CD4-positive, alpha-beta T cell treated with Interleukin-15 for 1 hour (primary cell): ENCODE measurements at places on chromosomes 13 and 19.

GRCh38 chr13:113915786-113916329 is 52.0 kb upstream of the GAS6 start:
- no peak for DNase-seq

DNA sequence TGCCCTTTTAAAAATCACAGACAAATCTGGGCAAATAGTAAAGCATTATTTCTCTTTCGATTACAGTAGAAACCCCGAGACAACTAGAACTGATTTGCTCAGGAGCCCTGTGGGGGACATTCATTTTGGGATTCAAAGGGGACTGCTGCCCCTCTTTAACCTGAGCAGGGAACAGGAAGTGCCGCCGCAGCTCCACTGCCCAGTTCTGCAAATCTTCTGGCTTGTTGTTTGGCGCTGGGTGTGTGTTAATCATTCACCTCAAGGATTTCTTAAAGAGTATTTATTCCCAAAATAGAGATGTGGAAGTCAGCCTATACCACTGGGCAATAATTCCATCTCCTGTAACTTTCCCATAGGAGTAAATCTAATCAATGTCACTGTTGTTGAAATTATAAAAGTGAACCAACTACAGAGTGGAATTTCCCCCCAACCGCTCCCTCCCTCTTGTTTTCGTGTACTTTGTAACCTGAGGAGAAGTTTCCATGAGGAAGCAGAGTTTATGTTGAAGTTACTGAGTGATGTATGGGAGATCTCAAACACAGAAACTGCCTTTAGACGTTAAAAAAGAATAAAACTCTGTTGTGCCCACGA is 515.8 kb downstream of the KLF12 start:
- DNase-seq: no peak

DNA sequence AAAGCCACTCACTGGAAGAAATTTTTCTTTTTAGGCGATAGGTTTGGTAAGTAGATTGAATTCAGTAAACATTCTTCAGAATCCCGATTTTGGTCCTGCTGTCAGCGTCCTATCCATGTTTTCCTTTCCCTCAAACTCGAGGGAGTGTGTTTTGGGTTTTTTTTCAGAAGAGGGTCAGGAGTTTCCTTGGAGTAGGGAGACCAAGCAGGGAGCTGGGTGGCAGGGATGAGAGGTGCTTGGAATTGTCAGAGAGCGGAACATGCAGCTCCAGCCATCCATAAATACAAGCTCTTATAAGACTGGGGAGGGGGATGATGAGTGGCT is 1.6 kb upstream of the PCDH8 start:
- no peak for DNase-seq

DNA sequence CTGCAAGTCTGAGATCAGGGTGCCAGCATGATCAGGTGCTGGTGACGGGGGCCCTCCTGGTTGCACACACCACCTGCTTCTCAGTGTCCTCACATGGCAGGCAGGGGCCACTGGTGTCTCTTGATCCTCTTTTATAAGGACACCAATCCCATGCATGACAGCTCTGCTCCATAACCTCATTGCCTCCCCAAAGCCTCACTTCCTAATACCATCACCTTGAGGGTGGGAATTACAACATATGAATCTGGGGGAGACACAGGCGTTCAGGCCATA is 15.0 kb upstream of the MIER2 start:
- no peak for DNase-seq

- no peak for DNase-seq
Observed at GRCh38 chr13:110135977-110136597, 170.9 kb downstream of the COL4A1 start.
